Activated T-cell treated with anti-CD3 and anti-CD28 coated beads, Interleukin-2, amount 50 U/mL, for 24 hours (primary cell): ENCODE measurements at places on chromosomes 11 and 22.

DNA sequence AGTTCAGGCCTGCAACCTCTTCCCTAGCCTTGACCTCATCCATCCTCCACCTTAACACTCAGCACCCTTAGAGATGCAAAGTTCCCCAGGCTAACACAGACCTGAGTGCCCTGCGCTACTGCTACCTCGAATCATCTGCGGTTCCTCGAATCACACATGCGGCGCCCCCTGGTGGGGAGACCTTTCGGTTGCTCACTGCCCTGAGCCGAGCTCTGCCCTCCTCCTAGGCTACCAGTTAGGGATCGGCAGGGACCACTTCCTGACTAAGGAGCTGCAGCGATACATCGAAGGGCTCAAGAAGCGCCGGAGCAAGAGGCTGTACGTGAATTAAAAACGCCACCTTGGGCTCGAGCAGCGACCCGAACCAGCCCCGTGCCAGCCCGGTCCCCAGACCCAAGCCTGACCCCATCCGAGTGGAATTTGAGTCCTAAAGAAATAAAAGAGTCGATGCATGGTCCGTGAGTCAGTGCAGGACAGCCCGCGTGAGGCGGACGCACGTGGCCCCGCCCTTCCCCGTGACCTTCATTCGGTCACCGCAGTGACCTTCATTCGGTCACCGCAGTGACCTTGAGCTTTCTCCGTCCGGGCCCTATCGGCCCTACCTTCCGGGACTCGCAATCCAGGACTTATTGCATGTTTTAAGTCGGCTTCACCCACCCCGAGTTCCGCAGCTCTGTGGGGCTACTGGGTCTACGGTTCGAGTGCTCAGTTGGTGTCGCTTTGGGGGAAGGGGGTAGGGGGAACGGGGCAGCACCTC is 830 bp upstream of the ESRRA start:
- peak; percentile 96 for DNase-seq

- DNase-seq, result no peak
Observed at GRCh38 chr11:83649528-83649855, 363.3 kb upstream of the CCDC90B start.

DNA sequence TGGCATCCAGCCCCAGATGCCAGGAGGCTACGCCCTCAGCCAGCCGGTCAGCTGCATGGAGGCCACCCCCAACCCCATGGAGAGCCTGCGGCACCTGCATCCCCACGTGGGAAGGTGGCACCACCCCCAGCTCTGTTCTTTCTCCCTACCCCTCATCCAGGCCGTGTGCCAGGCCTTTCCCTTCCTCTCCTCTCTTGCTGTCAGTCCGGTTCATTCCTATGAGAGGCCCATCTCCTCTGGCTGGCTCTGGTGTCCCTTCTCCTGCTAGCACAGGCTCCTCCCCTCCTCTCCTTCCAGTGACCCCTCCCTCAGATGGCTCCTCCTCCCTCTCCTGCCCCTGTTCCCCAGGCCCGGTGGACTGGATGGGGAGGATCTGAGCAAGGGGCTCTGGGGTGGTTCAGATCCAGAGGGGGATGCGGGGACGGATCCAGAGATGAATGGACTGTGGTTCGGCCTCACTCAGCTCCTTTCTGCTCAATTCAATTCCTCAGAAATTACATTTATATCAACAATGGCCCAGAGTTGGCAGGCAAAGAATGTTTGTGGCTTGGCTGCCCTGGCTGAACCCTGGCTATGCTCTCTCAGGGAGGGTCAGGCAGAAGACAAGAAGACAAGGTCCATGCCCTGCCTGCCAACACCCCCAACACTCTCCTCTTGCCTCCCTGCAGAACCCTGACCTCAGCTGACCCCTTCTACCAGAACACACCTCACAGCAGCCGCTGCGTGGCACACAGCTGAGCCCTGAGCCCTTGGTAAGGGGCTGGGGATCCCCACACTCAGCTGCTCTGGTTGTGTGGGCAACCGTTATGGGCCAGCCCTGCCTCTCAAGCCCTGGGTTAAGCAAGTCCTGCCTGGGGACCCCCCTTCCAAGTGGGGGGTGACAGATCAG is 18.5 kb upstream of the LRRC10B start:
- DNase-seq, result no peak

- DNase-seq, result no peak
Observed at GRCh38 chr11:15987046-15987445, 369.3 kb downstream of the SOX6 start.

DNA sequence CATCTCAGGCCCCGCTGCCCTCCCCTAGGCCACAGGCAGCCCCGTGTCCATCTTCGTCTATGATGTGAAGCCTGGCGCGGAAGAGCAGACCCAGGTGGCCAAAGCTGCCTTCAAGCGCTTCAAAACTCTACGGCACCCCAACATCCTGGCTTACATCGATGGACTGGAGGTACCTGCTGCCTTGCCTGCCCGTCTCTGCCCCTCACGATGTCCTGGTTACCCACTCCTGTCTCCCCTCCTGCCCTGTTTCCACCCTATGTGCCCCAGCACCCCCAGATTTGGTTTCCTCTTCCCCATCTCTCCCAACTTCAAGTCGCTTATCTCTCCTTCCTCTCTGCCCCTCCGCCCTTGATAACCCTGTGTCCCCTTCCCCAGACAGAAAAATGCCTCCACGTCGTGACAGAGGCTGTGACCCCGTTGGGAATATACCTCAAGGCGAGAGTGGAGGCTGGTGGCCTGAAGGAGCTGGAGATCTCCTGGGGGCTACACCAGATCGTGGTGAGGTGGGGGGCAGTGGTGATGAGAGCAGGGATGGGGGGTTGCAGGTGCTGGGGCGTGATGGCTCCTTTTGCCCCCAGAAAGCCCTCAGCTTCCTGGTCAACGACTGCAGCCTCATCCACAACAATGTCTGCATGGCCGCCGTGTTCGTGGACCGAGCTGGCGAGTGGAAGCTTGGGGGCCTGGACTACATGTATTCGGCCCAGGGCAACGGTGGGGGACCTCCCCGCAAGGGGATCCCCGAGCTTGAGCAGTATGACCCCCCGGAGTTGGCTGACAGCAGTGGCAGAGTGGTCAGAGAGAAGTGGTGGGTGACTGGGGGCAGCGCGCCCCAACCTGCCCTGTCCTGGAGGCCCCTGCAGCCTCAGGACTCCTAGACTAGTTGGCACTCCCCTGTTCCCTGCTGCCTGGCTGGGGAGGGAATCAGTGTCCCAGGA is 930 bp downstream of the SCYL1 start:
- no peak for DNase-seq

- no peak for DNase-seq
Observed at GRCh38 chr11:10941414-10941813, 83.6 kb upstream of the ZBED5 start.

DNA sequence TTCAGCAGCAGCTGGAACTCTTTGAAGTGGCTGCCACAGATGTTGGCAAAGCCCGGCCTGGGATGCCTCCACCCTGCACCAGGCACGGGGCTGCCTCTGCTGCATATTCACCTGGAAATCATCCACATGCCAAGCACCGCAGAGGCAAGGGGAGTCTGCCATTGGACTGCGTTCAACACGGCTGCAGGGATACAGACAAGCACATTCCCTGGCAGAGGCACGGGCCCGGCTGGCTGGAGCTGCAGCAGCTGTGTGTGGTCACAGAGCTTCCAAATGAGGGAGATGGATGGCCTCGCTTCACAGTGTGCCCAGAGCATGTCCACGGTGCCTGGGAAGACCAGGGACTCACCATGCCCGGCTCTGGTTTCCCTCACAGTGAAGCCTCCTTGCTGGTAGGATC is 1378.9 kb downstream of the TBC1D22A start:
- no peak for DNase-seq

DNA sequence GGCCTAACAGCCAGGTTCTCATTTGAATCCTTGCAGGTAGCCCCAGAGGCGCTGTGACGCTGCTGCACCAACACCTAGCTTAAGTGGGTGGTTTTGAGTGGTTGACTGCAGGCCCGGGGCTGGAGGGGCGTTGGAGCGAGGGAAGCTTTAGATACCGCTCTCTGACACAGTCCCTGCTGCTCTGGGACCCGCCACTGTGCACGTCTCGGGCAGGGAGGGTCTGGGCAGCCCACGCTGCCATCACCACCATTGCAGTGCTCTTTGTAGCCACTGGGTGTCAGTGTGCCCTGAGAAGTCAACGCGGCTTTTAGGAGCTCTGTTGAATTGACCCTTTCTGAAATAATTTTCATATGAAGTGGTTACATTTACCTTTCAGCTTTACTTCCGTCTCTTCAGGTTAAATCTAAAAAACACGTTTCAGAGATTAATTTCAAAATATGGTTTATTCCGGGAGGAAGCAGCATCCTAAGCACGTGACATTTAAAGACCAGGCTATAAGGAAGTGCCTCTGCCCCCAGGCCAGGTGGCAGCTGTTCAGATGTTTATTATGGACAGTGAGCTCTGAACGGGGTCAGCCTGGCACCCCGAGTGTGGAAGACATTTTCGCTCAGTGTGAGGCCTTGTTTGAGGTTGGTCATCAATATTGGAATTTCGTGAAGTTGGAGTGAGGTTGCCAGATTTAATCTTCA is 30.9 kb upstream of the PARVB start:
- peak; percentile 73 for DNase-seq

- DNase-seq, result no peak
Observed at GRCh38 chr11:85099522-85099921, 527.6 kb downstream of the DLG2 start.

DNA sequence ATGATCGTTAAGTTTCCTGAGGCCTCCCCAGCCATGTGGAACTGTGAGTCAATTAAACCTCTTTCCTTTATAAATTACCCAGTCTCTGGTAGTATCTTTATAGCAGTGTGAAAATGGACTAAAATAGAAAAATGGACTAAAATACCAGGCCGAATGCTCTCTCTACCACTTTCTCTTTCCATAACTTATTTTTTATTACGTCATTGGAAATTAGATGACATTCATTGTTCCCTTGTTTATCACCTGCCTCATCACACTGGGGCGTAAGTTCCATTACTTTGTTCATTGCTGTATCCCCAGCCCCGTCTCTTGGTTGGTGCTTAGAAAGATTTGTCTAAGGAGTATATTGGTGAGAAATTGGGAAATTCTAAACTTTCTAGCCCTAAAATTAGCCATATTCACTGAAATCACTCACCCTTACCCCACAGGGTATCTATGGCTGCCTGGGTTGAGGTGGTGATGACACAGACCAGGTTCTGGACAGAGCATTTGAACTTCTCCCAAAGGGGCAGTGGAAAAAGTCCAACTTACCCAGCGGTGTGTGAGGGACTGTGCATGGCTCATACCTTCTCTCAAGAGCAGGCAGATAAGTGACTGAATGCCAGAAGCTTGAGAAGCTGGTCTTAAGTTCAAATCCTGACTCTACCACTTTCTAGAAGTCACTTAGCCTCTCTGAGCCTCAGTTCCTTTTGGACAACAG is 50.9 kb upstream of the TP53I11 start:
- no peak for DNase-seq

GRCh38 chr22:31952472-31952871 is 8.1 kb downstream of the YWHAH start:
- DNase-seq, result no peak

DNA sequence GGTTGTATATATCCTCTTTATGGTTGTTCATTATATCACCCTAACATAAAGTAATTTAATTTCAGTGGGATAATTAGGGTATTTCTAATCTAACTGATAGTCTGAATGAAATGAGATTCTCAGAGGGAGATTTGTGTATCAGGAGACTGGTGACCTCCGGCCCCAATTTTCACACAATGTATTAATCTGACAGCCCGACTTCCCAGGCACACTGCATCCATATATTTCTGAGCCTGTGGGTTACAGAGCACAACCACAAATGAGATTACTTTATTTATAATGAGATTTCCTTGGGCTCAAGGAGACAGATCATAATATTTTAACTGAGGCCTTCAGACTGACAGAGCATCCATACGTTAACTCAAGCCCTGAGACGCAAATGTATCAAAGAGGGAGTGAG is 125.9 kb downstream of the RCN1 start:
- DNase-seq, result no peak

DNA sequence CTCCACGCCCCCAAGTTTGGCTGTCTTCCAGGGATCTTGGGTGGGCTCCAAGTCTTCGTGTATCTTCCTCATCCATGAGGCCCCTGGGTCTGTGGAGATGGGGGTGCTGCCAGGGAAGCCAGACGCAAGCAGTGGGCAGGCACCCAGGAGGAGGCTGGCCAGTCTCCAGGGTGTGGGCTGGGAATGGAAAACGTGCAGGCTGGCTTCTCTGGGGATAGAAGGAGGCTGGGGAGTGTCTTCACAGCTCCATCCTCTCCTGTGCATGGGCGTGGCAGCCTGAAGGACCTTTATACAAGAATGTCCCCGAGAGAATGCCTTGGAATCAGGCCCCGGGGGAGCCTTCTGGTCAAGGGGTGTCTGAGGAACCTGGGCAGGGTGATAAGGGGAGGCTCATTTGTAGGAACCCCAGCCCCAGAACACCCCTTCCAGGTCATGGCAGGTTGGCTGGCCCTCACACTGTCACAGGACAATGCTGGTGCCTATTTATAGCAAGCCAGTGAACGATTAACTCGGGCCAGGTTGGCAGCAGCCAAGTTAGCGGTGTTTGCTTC is 14.0 kb downstream of the SGSM1 start:
- DNase-seq, result no peak

DNA sequence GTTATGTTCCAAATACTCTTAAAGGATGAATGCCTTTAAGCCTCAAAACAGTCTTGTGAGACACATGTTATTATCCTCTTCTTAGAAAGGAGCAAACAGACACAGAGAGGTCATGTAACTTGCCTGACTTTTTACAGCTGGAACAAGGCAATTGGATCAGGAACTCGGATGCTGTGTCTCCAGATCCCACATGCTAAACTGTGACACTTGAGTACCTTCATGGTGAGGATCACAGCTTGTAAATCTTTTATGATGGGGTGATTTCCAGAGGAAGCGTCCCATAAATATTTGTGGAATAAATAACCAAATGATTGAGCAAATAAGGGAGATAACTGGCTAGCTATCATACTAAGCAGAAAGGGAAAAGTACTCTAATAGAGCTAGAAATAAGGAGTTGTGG is 171.2 kb downstream of the C11orf91 start:
- DNase-seq, result no peak

DNA sequence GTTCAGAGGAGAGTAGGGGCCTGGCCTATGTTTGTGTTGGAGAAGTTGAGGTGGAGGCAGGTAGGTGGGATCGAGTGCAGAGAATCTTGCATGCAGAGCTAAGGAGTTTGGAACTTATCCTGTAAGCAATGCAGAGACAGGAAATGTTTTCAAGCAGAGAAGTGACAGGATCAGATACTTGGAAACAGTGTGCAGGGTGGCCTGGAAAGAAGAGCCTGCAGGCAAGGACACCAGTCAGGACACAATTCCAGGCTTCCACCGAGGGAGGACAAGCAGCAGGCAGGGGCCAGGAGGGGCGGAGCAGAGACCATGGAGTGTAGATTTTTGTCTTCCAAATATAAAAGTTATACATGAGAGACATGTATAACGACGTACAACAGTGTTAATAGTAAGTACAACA is 26.9 kb upstream of the CECR2 start:
- DNase-seq, result no peak
